ENCODE measurements at places on chromosomes 6 and 20.
A peak's percentile ranks its signal among the peaks of the same experiment; 100 is the strongest.

- DNase-seq: no peak
Measured at GRCh38 chr6:156807028-156807427, 29.9 kb downstream of the ARID1B start.

DNA sequence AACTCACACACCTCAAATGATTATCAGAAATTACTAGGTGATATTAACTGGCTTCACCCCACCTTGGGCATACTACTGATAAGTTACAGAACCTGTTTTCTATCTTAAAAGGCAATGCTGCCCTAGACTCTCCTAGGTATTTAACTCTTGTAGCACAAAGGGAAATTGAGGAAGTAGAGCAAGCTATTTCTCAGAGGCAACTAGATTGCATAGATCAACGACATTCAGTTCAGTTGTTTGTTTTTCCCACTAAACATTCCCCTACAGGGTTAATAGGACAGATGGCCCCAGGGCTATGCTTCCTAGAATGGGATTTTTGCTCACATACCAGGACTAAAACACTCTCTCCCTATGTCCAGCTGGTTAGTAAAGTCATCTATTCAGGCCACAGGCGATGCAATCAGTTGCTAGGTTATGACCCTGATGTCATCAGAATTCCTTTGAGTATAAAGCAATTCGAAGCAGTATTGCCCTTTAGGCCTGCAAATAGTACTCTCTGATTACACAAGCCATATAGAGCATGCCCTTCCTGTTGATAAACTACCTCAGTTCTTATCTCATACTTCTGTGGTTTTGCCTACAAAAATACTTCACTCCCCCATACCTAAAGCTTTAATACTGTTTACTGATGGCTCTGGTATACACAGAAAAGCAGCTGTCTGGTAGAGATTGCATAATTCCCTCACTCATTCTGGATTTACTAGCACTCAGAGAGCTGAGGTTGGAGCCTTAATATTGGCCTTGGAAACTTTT lies 67.4 kb upstream of the ASCC3 start:
- no peak for DNase-seq

DNA sequence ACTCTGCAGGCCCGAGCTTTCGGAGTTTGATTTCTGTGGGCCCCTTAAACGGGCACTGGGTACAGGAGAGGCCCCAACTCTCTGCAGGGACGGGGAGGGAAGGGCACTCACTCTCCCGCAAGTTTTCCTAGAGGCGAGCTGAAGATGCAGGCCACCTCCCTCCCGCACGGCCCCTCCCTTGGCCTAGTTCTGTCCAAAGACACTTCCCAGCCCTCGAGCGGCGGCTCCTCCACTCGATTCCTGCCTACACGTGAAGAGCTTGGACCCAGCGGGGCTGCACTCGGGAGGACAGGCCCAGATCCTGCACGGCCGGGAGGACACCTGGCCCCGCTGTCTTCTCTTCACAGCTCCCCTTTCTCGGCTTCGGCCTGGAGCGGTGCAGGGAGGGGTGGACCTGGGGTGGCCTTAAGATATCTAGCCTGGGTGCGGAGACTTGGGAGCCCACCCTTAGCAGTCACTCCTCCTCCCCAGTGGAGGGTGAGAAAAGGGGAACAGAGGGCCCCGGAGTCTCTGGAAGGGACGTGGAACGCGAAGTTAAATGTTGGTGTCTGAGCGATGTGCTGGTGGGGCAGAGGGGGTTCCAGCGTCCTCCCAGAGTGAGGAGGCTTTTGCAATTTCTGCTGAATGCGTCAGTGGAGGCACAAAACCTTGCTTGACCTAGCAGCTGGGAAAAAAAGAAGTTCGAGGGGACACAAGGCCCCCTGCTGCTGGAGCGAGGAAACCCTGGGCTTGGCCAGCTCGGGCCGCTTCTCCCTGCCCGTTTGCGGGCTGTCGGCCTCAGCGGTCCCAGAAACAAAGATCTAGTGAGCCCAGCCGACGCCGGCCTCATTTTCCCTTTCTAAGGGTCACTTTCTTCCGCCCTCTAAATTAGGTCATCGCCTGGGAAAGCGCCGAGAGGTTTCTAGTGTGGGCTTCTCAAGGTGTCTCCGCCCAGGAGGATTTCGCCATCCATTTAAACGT lies 4.9 kb downstream of the OLIG3 start:
- no peak for DNase-seq

- no peak for DNase-seq
Measured at GRCh38 chr6:131960371-131961133, 9.4 kb upstream of the CCN2 start.

DNA sequence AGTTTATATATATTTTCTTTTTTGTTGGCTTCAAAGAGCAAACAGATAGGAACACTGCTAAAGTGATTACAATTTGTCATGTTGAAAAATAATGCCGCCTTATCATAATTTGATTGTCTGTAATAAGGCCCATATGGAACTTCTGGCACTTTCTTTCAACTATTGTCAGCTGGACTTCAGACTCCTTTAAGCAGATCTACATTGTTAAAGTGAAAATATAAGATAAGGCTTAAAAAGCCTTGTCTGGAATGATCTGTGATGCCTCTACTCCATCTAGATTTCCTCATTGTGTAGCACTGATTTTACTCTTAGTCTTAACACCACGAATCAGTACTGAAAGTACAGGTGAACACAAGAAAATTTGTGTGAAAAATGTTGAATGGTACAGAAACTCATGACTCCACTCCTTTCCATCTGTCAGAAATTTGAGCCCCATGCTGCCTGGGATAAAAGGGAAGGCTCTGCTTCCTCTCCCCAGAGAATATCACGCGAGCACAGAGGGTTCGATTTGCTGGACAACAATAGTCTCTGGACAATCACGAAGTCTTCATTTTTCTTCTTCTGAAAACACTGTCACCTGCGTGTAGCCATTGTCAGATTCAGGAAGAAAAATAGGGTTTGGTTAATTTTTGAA lies 56.0 kb downstream of the BCAS1 start:
- DNase-seq: no peak

- no peak for DNase-seq
Measured at GRCh38 chr6:8589941-8590729, 154.8 kb upstream of the SLC35B3 start.

- no peak for DNase-seq
Measured at GRCh38 chr20:16106191-16106849, 466.9 kb downstream of the KIF16B start.

DNA sequence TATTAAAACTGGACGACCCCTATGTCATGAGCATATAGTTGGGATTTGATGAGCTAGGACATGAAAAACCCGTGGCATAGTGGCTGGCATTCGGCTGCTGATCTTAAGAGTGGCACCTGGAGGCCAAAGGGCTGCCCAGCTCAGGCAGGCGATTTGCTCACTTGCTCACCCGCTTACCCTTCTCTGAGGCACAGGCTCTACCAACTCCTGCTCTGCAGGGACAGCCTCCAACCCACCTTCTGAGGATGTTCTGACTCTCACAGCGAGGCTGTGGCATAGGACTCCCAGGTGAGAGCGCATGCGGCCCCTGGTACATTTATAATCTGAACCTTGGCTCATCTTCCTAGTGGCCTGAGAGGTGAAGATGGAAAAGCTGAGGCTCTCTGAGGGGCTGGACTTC lies 995 bp downstream of the RSPO4 start:
- no peak for DNase-seq

DNA sequence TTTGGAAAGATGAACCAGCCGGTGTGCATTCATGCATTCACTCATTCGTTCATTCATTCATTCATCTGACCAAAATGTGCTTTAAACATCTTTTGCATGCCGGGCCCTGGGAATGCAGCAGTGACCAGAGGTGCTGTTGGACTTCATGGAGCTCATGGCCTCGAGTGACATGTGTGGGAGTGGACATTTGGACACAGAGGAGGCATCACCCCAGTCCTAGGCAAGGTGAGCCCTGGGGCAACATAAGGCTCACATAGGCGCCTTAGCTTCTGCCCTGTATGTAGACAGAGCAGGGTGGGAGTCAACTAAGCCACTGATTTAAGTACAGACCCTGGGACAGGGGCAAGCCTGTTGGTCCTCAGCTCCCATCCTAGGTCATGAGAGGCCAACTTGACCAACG lies 71.6 kb downstream of the STK35 start:
- DNase-seq: no peak

- no peak for DNase-seq
Measured at GRCh38 chr6:138410972-138411880, 7.2 kb downstream of the HEBP2 start.

GRCh38 chr6:160106701-160107100 lies 14.9 kb upstream of the SLC22A1 start:
- DNase-seq: no peak

DNA sequence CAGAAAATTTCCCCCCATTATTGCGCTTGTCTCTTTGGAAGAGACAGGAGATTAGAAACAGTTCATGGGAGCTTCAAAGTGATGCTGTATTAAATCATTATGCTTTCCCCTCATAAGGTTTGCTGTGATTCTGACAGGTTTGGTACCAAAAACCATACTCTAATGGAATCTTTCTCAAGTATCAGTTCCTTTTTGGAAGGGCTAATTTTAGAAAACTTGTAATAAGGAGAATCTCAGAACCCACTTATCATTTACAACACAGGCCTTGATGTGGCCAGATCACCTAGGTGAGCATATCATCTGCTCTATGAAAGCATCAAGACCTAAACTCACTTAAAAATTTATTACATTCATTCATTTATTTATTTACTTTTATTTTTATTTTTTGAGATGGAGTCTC lies 51.2 kb downstream of the TP53INP2 start:
- DNase-seq: no peak

DNA sequence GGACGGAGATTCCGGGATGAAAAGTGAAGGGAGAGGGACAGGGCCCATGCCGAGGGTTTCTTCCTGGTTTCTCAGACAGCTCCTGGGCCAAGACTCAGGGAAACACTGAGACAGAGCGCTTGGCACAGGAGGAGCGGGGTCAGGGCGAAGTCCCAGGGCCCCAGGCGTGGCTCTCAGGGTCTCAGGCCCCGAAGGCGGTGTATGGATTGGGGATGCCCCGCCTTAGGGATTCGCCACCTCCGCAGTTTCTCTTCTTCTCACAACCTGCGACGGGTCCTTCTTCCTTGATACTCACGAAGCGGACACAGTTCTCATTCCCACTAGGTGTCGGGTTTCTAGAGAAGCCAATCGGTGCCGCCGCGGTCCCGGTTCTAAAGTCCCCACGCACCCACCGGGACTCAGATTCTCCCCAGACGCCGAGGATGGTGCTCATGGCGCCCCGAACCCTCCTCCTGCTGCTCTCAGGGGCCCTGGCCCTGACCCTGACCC lies 55.0 kb upstream of the HLA-A start:
- peak; percentile 53 for DNase-seq

GRCh38 chr6:5333658-5334057 lies 72.3 kb downstream of the FARS2 start:
- no peak for DNase-seq

DNA sequence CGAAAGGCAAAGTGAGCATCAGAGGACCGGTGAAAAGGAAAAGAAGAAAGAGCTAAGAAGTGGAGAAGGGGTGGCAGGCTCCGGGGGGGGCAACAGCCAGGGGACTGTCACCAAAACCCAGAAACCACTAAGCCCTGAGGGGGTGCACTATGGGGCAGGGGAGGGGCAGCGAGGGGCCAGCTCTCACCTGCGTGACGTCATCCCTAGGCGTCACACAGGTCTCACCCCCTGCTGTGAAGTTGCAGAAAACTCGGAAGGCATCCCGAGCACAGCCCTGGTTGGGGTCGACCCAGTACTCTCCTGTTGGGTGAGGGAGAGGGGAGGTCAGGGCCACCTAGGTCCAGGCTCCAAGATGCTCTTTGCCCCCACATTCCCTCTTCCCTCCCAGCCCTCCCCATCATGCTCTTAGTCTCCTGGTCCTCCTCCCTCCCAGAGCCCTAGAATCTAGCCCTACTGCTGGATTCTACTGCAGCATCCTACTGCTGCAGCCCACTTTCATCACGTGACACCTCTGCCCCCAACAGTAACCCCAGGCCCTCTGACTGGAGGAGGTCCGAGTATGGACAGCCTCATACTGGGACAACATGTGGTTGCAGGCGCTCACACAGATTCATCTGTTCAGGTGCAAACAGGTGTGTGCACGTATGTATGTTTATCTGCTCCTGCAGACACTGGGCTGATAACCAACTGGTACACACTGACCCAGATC lies 27.4 kb downstream of the COL11A2 start:
- no peak for DNase-seq

Measured in CD4-positive, alpha-beta T cell treated with Interleukin-17A for 4 hours (primary cell).